Thyroid gland (tissue), 4 donors: ENCODE measurements at places on chromosomes 11 and 22. TPM values are rescaled to one million over a fixed set of nuclear protein-coding genes. Genes with fewer than 3 reads are reported as not detected.
A peak's percentile ranks its signal among the peaks of the same experiment; 100 is the strongest.

RIMBP3B gene
- total RNA-seq: not detected

NRGN gene
- 3.6 TPM for total RNA-seq

CTSW gene
- total RNA-seq: 0.67 TPM

GLB1L3 gene
- total RNA-seq: 1.2 TPM

DDIAS gene
- total RNA-seq: 1.3 TPM

CNTF gene
- 1.8 TPM for total RNA-seq

TUBGCP6 gene
- 64.6 TPM for total RNA-seq

OPCML gene
- total RNA-seq: 0.33 TPM

PATE4 gene
- not detected for total RNA-seq

CRYBB2 gene
- total RNA-seq: not detected

OR8H3 gene
- total RNA-seq: not detected

KRTAP5-9 gene
- not detected for total RNA-seq

- no peak for DNase-seq
These were observed 51.6 kb upstream of the MYEOV start for GRCh38 chr11:69242266-69242920.

- DNase-seq: no peak
These were observed 8.1 kb downstream of the APIP start for GRCh38 chr11:34907934-34908593.

DNA sequence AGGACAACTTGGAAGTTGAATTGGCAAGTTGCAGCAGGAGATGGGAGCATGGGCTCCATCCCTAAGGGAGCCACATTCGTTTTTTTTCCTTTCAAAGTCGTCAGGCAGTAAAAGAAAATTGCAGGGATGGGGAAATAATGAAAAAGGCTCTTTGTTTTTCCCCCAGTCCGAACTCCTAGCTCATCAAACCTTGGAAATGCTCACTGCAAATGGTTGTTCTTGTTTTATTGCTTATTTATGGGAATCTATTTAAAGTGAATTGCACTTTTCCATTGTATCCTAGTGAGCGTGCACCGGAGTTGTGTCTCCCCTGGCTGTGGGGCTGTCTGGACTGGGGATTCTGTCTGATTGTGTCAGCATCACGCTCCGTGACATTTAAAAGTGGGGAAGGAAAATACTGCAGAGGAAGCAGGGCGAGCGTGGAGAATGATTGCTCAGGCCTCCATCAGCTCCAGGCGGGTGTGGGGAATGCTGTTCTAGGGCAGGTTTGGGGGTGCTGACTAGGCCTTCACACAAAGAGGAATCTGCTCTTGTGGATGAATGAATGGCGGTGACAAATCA lies 306.4 kb downstream of the KIRREL3 start:
- no peak for DNase-seq

GRCh38 chr11:46666516-46666915 lies 33.9 kb downstream of the ARHGAP1 start:
- peak; percentile 29 for DNase-seq

DNA sequence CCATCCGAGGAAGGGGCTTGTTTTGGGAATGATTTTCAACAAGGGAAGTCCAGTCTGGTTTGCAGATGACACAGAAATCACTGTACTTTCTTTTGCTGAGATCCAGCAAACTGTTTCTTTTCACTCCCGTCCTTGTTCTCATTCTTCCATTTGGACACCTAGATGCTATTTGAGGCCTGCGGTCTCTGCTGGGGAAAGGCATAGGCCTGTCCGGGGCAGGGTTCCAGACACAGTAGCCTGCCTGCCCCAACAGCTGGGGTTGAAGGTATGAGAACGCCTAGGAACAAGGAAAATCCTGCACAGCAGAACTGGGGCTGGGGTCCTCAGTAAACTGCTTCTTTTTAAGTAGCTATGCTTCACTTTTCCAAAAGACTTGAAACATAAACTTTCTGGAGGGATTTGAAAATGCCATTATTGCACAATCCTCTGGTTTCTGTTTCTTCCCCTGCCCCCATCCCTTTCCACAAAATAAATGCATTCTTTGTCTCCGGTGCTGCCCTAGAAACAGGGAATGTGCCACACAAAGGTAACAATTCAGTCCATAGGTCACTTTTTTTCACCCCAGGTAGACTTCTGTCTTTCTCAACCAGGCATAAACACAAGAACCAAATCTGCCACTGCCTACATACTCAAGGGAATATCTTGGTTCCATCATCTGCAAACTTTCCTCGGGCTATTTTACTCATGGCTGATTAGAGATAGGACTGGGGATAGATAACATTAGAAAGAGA lies 174.8 kb upstream of the MTMR2 start:
- DNase-seq: peak; percentile 11

GRCh38 chr11:83785942-83786341 lies 499.8 kb upstream of the CCDC90B start:
- DNase-seq: no peak

DNA sequence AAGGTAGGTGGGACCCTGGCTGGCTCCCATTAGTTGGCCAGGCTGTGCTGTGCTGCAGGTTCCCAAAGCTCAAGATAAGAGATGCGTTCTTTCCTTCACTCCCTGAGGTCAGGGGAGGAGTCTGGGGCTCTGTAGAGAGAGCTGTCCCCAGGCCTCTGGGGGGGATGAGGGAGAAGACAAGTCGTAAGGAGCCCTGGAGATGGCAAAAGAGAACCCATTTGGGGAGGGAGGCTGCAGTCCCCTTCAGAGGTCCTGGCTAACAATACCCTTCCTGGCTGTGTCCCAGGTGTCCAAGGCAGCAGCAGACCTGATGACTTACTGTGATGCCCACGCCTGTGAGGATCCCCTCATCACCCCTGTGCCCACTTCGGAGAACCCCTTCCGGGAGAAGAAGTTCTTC lies 916 bp downstream of the GNG3 start:
- DNase-seq: no peak

DNA sequence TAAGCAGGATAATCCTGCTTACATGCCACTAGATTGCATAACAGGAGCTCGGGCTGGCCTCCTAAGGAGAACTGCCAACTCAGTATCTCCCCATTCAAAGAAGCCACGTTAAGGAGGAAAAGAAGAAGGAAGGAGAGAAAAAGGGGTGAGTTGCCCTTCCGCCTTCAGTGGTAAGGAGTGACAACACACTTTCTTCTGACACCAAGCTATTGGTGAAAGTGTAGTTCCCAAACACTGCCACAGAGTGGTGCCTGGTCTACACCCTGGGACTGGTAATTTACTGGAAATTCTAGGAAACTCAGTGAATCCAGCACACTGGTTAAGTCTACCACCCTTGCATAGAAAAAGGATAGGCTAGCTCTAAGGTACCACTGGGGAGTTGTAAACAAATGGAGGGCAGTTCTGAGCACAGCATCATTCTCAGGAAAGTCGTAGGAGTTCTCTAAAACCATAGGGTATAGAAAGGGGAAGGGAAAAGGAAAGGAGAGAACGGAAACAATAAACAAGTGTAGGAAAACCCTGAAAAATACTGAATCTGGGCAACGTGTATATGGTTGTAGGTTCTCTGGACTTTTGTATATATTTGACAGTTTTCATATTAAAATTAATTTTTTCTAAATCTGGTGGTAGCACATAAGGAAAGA lies 58.2 kb downstream of the RRAS2 start:
- peak; percentile 44 for DNase-seq

- no peak for DNase-seq
These were observed 185.8 kb upstream of the DDI1 start for GRCh38 chr11:103850419-103851165.

DNA sequence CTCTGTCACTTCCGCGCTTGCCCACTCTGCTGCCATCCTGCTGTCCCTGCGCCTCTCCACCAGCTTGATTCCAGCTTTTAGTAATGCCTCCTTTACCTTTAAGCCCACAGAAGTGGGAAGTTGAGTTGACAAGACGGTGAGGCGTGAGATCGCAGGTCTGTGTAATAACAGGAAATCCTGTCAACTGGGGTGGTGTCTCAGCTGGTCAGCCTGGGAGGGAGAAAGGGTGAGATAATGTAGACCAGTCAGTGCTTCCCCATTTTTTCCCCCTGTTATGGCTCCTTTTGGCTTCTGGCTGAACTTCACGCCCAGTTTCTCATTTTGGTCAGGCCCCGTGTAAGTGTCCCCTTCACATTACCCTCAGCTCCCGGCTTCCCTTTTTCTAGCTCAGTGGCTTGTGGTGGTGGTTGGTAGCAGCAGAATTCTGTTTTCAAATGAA lies 98.9 kb downstream of the TRAF6 start:
- no peak for DNase-seq

DNA sequence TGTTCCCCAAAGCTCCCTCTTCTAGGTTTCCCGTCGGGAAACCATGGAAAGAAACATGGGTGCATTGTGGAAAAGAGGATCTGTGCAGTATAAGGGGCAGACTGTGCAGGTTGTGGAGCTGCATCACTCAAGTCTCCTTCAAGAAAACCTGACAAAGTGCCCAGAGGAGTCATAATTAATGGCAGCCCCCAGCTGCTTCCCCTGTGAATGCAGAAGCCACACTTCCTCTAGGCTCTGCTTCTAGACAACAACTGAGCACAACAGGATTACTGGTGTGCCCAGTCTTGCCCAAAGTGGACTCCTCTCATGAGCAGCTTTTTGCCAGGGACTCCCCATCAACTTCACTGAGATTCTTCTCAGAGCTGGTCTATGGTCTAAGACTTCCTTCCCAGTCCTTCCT lies 42.6 kb upstream of the SCUBE2 start:
- no peak for DNase-seq

GRCh38 chr11:78929906-78930220 lies 355.2 kb upstream of the NARS2 start:
- DNase-seq: no peak

DNA sequence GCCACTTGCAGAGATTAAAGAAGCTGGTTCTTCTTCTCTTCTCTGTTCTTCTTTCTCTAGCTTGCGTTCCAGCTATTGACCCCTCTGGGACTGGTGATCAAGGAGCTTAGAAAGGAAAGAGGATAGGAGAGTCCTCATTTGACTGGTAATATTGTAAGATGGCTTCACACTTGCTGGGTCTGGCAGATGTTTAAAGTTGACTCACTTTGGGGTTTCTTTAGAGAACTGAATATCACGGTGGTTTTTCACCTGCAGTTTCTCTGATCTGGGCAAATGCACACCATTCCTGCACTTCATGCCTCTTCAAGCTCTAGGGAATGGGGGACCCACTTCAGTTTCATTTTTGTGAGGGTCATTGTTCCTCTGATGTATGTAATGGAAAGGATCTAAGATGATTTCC lies 41.8 kb upstream of the DEUP1 start:
- no peak for DNase-seq

DNA sequence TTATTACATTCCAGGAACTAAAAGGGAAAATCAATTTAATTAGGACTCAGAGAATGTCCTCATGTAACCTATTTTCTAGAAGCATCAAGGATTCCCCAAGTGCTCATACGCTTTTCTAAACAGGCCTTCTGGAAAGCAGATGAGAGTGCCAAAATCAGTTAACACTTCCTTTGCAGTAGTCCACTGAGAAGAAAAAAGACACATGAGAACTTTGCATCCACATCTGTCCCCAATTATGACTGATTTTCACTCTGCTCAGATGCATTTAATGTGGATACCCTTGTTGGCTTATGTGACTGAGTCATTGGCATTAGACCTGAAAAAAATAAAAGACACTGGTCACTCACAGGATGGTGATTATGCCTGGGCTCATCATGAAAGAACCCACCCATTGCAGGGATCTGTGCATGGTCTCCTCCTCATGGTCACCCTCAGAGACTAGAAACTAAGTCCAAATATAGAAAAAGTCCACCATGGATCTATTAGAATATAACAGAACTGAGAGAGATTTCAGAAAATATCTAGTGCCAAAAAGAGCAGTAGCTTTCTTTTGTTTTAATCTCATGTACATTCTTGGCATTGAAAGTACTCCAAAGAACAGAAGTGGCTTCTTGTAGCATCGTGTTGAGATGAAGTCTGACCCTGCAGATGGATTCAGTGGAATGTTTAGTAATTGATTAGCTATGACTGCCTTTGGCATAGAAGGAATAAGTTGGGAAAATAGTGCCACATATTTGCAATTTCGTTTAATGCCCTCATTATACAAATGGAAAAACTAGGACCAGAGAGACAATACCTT lies 48.8 kb upstream of the FIBIN start:
- DNase-seq: no peak

GRCh38 chr11:62055970-62056369 lies 67.8 kb upstream of the INCENP start:
- DNase-seq: no peak

- no peak for DNase-seq
These were observed 7.4 kb downstream of the CAPN5 start for GRCh38 chr11:77074205-77074604.

DNA sequence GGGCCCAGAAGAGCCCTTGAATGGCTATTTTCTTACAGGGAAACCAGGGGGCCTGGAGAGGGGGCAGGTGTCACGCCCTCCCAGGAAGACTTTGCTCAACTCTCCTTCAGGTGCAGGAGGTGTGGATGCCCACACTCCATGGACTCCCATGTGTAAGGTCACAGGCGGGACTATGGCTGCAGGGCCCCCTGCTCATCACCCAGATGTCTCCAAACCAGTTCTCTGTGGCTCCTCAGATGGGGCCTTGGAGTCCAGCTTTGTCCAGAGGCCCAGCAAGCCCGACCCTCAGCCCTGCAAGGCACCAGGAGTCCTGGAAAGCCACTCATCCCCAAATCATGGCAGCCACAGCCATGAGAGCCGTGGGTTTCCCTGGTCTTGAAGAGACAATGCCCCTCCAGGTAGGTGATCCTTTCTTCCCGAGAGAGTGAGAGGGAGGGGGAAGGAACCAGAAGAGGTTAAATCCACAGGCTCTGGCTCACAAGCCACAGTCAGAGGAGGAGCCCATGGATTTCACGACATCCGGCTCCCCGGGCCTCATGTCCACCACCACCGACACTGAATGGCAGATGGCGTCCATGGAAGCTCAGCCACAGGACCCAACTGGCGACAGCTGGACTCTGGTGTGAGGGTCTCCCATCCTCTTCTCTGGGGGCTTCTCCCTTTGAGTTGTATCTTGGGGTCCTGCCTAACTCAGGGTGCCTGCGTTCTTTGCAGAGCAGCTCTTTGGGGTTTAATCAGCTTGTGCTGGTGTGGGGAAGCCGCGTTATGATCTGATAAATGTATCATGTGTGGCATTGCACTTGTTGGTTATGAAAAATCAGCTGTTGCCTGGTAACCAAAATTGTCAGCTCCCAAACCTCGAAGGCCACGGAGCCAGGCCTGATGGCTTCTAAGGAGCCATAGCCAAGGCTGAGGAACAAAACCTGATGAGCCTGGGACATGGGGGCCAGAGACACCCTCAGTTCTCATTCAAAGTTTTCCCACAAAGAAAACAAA lies 620.4 kb downstream of the BRD1 start:
- DNase-seq: no peak

GRCh38 chr11:25566298-25567200 lies 765.4 kb upstream of the ANO3 start:
- DNase-seq: peak; percentile 2
